Body of pancreas (tissue), 4 donors: ENCODE measurements at places on chromosomes 13 and 19.

DNA sequence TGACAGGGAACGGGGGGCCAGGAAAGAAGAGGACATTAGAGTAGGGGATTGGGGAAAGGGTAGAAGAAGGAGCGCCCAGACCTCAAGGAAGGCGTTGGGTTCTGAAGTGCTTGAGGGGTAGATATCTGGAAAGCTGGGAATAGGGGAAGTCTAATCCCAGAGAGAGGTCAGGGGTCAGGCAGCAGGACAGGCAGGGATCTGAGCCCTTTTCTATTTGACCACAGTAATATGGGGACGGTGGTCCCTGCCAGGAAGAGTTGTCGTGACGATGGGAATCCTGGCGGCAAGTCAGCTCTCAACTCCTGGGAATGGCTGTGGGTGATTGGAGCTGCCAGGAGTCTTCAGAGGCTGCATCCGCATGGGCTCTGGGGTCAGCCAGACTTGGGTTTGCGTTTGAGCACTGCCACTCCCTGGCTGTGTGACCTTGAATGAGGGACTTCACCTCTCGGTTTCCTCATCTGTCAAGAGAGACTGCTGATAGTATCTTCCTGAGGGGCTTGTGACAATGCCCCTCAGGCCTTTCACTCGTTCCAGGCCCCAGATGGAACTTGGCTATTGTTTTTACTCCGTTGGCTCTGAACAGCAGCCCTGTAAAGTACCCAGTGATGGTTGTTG, 1.3 kb downstream of the AP2A1 start:
- DNase-seq: no peak

DNA sequence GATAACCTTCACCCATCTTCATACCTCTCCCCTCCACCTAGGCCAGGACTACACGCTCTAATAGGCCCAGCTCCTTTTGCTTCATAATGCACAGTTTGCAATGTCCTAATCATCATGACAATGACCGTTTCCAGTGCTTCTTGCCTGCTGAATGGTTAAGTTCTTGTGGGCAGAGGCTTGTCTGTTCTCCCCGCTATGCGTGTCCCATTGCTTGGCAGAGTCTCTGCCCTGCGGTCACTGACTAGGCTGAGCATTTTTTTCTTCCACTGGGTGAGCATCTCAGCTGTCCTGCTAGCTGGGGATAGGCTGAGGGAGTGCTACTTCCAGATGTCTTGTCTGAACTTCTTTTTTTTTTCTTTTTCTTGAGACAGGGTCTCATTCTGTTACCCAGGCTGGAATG, 314.7 kb downstream of the UQCRFS1 start:
- DNase-seq: no peak

- DNase-seq: peak; percentile 81
Observed at GRCh38 chr19:42184401-42184861, 33.0 kb downstream of the DEDD2 start.

GRCh38 chr13:53092931-53093330, 64.3 kb downstream of the OLFM4 start:
- DNase-seq: no peak

- no peak for DNase-seq
Observed at GRCh38 chr19:57465680-57466381, 8.9 kb upstream of the VN1R1 start.

GRCh38 chr13:52394586-52394985, 11.4 kb downstream of the THSD1 start:
- no peak for DNase-seq

GRCh38 chr19:16619457-16619856, 8.5 kb downstream of the MED26 start:
- peak; percentile 39 for DNase-seq

DNA sequence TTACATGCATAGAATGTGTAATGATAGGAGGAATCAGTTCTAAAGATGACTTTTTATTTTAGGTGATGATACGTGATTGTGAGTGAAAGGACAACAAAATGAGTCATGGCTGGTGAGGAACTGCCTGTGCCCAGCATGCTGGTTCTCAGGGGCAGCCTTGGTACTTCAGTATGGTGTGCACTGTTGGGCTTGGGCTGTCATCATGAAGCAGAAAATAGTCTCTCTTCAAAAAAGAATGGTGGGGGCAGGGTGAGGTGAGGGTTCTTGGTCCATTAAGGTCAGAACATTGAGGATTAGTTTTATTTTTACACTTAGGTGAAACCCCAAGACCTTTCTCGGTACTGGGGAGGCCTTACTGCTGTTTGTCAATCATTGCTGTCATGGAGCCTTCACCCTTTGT, 309.5 kb downstream of the MTUS2 start:
- no peak for DNase-seq

DNA sequence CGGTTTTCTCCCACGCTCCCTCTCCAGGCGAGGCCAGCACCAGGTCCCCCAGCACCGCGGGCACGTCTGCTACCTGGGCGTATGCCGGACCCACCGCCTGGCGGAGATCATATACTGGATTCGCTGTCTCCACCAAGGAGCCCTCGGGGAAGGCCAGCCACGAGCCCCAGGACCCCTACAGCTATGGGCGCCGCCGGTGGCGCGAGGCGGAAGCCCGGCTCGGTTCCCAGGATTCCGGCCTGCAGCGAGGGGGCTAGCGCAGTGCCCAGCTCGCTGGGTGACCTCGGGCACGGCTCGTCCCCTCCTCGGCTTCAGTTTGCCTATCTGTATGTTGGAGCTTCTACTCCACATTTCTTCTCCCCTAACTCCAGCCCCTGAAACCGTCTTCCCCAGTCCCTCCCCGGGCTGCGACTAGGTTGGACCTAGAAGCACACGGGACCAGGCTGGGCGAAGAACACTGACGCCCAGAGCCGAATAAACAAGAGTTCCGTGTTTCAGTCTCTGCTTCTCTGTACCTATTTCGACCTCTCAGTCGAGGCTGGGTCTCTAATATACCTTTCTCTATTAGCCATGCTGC, 749 bp upstream of the CPT1C start:
- DNase-seq: no peak

GRCh38 chr19:34259367-34260095, 5.2 kb downstream of the GARRE1 start:
- no peak for DNase-seq

GRCh38 chr19:49151267-49152118, 3.7 kb downstream of the HRC start:
- DNase-seq: peak; percentile 95

- no peak for DNase-seq
Observed at GRCh38 chr13:39538816-39539790, 63.9 kb downstream of the LHFPL6 start.

GRCh38 chr19:45404557-45405434, at the start of gene PPP1R13L:
Gene PPP1R13L, minus strand, starts transcription at chr19:45405069. Its CDS starts 6,751 bp downstream, at chr19:45398318.
- DNase-seq: peak; percentile 96

GRCh38 chr19:29495901-29496441, 29.8 kb upstream of the VSTM2B start:
- DNase-seq: no peak

GRCh38 chr19:2326699-2327360, 1.6 kb downstream of the LSM7 start:
- no peak for DNase-seq

- no peak for DNase-seq
Observed at GRCh38 chr13:24133021-24133795, 27.3 kb upstream of the SPATA13 start.

GRCh38 chr19:5340637-5341447, at the start of gene PTPRS:
Gene PTPRS, minus strand, starts transcription at chr19:5340812. Its CDS starts 54,672 bp downstream, at chr19:5286140.
- DNase-seq: peak; percentile 83

DNA sequence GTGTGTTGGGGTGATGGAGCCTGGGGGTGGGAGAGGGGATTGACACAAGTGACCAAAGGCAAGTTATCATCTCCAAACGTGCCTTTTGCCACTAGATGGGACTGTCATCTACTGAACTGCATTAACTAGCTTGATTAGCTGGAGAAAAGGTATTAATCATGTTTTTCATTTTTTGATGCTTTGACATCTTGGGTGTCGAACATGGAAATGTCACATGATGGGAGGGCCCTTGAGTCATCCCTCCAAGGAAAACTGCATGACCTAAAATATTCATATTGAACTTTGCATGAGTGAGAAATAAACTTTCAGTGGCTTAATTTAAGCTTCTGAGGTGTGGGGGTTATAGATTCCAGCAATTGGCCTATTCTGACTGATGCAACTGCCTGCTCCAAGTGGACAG, 73.3 kb downstream of the ALOX5AP start:
- no peak for DNase-seq

DNA sequence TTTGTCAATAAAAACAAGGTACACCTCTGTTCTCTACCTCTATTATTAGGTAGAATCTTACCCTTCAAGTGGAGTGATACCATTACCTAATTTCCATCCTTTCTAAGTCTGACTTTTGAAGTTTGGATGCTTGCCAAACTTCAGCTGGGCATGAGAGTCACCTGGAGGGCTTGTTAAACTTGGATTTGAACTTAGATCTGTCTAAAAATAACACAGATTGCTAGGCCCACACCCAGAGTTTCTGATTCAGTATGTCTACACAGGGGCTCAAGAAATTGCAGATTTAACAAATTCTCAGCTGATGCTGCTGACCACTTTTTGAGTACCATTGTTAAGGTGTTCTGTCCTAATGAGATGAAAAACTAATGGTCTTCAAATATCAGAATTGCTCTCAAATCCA, 512.2 kb downstream of the LMO7 start:
- DNase-seq: no peak

DNA sequence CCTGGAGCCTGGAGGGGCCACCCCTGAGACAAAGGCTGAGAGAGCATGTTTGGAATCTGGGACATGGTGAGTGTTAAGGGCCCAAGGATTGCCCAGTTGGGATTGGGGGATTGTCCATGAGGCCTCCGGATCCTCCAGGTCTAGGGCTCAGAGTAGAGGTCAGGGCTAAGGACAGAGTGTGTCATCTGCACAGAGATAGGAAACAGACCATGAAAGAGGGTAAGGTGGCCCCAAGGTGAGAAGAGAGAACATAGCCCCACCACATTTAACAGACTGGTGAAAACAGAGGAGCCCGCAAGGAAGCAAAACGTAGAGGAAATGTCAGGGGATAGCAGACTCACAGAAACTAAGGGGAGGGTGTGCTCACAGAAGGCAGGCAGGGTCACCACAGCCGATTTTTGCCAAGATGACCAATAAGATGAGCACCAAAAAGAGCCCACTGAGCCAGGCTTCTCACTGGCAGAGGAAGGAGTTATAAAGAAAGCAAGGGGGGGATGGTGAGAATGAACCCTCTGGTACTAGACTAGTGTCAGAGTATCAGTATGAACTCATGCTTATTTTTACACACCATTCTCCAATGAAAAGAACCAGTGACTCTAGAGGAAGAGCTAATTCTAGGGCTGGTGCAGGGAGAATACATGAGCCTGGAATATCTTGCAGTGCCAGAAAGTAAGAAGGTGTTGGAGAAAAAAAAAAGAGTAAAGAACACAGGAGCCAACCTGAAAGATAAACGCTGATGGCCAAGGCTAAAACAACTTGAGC, 17.5 kb downstream of the DYRK1B start:
- DNase-seq: no peak

GRCh38 chr13:80389073-80390038, 48.4 kb upstream of the SPRY2 start:
- DNase-seq: no peak

- no peak for DNase-seq
Observed at GRCh38 chr13:35499676-35500075, 23.2 kb upstream of the MAB21L1 start.

GRCh38 chr19:14135985-14136508, 342 bp downstream of the ASF1B start:
- no peak for DNase-seq

DNA sequence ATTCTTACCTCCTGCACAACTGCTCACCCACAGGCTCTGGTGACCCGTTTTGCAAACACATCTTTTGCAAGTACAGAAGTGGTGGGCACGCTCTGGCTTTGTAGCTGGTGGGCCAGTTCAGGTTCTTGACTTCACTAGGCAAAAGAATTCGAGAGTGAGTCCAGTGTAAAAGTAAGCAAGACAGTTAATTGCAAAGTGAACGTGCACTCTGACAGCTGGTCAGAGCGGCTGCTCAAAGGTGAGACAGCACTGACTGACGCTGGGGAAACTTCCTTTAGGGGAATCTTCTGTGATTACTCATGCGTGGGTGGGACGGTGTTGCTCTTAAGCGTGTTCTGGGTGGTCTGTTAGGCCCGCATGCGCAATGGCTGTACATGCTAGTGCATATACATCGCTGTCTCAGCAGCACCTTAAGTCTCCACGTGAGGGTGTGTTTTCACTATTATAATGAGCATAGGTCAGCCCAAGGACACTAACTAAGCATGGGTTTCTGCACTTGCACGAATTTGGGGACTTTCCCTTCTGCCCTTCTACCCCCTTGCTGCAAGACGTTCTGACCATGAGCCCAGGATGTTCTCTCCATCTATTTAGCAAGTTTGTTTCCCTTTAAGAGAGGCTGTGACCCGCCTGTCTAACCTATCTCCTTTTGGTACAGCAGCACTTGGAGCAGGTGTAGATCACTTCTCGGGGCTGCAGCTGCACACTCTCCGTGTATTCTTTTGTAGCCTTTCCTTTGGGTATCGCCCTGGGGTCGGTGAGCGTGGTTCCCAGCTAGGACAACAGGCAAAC, 30.2 kb upstream of the CD33 start:
- no peak for DNase-seq

DNA sequence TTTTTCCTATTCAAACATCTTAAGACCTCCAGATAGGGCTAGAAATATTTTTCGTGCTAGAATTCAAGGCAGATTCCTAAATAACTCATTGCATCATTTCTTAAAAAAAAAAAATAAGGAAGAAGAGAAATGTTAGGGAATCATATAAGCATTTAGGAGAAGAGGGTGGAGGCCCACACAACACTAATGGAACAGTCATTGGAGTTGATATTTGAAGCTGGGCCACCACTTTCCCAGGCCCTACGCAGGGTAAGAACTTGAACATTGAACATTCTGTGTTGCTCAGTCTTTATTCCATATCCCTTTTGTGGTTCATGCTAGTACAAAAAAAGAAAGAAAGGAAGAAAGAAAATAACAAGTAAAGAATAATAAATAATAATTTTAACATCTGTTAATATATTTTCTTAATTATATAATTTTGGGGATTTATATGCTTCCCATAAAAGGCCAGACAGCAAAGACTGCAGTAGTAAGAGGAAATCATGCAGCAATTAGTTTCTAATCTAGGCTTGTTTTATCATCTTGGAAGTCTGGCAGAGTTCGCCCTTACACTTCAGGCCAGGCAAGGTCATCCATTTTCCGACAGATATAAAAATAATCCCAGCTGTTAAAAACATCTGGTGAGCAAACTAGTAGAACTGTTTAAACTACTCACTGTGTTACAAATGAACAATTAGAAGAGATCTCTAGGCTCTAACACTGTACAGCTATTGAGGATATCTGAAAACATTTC, 127.7 kb downstream of the FRY start:
- DNase-seq: no peak

GRCh38 chr19:12800923-12801465, 606 bp downstream of the PRDX2 start:
- DNase-seq: peak; percentile 58

DNA sequence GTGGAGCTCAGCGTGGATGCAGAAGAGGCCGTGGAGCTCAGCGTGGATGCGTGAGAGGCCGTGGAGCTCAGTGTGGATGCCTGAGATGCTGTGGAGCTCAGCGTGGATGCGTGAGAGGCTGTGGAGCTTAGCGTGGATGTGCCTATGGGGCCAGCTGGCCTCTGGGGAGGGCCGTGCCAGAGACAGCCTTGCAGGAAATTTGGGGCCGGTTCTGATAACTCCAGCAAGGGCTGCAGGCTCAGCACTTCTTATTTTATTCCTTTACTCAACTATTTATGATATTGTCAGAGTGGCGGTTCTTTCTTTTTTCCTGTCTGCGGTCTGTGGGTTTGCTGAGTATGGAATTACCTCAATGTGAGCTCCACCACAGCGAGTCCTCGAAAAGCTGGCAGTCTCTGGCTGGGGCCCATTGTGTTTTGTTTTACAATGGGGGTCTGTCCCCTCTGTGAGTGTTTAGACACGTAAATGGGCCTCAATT, 17.8 kb upstream of the TMEM255B start:
- no peak for DNase-seq

GRCh38 chr19:50838239-50838638, 4.9 kb upstream of the KLK15 start:
- no peak for DNase-seq
